BJ (cell line): ENCODE measurements at places on chromosomes 7 and 10.
A peak's percentile ranks its signal among the peaks of the same experiment; 100 is the strongest.

DNA sequence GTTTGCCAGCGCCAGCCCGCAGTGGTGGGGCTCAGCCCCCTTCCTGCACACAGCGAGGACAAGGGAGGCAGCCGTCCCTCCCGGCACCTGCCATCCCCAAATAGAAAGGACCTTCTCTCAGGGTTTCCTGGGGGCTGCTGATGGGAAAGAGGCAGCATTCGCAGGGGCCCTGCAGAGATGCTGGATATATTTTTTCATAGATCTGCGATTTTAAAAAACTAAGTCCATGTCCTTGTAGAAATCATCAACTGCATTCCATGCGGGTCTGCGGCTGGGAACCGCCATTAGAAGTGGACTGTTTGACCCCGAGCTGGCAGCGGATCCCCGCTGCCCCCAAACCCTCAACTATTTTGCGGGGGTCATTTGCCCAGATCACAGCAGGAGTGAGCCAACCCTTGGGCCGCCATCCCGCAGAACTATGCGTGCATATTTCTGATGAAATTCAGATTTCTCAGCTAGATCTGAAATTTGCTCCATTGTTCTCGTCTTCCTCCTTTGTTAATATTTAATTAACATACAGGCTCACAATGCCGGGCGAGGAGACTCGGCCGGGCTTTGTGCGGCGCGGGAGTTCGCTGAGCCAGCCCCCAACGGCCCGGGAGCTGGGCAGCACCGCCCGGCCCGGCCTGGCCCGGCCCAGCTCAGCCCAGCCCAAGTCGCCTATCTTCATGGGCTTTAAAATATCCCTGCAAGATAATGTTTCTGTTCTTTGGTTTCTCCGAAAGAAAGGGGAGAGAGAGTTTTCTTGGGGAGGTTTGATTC is 2.0 kb downstream of the EN2 start:
- DNase-seq = no peak

DNA sequence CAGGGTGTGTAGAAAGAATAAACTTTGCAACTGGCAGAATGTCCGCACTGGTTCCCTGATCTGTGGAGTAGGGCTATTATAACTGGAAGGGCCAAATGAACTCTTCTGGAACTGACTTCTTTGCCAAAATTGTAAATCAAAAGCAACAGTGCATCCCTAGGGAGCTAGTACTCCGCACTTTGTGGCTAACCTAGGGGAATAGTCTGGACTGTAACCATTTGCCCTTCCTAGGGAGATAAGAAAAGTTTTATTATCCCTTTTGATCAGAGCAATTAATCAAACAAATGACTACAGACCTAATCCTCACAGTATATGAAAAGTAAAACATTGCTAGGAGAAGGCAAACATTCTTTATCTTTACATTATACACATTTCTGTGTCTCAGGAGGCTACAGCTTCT is 45.5 kb upstream of the STEAP1B start:
- DNase-seq = no peak

DNA sequence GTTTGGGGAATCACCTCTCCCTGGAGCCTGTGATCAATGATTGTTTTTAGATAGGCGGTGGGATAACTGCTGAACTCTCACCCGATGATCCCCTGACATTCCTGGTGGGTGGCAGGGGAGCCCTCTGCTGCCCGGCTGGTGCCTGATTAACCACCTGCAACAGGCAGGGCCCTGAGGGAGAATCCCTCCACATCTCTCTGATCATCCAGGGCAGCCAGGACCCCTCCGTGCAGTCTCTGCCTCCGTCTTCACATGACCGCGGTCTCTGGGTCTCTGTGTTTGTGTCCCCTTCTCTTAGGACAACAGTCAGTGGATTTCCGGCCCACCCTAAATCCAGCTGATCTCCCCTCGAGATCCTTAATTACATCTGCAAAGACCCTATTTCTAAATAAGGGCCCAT is 17.4 kb downstream of the CALML5 start:
- no peak for DNase-seq

- no peak for DNase-seq
Observed at GRCh38 chr10:68895041-68895440, 6.1 kb upstream of the DDX50 start.

GRCh38 chr7:57653262-57653830 is 203.4 kb downstream of the ZNF716 start:
- DNase-seq = no peak

GRCh38 chr10:131063311-131063710 is 248.2 kb downstream of the TCERG1L start:
- DNase-seq = no peak

- no peak for DNase-seq
Observed at GRCh38 chr7:130329681-130330080, 14.9 kb upstream of the CPA5 start.

- no peak for DNase-seq
Observed at GRCh38 chr10:88731296-88731695, 25.2 kb downstream of the LIPK start.

- DNase-seq = no peak
Observed at GRCh38 chr10:102701272-102701671, 12.9 kb downstream of the ARL3 start.

DNA sequence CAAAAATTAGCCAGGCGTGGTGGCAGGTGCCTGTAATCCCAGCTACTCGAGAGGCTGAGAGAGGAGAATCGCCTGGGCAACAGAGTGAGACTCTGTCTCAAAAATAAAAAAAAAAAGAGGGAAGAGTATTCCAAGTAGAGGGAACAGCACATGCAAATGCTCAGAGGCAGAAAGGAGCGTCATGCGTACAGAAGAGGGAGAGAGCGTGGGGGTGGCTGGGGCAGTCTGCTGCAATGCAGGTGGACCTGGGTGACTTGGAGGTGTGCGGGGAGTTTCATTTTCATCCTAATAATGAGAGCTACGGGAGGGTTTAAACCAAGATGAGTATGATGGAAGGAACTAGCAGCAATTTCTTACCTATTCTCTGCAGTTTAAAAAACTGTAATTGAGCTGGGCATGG is 28.8 kb downstream of the CLIP2 start:
- no peak for DNase-seq

DNA sequence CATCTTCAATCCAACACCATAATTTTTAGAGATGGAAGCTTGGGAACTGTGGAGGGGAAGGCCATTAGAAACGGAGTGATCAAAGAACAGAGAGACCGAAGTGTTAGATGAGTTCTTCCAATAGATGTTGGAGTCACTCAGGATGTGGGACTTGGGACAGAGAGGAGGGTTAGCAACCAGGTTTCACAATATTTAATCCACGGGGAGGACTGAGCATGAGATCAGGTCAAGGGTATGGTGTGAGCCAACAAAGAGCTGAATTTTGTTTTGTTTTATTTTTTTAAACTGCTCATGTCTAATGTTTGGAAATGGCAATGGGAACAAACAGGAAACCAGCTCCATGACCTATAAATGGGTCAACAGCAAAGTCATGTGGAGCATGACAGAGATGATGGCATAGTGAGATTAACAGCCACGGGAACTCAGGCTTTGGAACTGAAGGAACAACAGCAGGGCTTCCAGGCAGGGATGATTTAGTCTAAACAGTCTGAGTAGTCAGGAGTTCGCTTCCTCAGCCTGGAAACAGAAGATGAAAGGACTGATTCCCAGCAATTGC is 38.9 kb upstream of the AMPH start:
- no peak for DNase-seq

DNA sequence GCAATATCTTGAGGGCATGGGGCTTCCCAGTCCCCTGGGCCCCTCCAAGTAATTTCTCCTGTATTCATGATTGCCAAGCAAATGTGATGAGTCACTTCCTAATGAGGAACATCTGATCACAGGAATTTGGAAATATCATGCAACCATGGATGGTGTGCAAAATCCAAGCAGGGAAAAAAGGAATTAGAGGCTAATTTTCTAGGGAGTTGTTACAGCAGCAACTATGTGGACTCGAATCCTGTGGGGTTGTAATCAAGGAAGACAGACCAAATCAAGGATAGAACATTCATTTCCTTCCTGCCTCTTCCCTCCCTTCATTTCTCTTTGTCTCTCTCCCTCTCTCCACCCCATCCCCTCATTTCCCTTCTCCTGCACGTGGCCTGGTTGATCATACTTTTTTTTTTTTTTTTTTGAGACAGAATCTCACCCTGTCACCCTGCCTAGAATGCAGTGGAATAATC is 23.9 kb upstream of the AGFG2 start:
- DNase-seq = peak; percentile 53

DNA sequence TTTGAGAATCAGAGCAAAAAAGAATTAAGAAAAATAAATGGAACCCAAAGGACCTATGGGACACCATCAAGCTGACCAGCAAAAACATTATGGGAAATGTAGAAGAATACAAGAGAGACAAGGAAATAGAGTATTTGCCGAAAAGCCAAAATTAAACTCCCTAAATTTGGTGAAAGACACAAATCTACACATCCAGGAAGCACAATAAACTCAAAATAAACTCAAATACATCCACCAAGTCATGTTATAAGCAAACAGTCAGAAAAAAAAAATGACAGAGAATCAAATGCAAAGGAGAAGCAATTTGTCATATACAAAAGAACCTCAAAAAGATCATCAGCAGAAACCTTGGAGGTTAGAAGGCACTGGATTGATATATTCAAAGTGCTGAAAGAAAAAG is 105.4 kb downstream of the ZNF33B start:
- DNase-seq = no peak

DNA sequence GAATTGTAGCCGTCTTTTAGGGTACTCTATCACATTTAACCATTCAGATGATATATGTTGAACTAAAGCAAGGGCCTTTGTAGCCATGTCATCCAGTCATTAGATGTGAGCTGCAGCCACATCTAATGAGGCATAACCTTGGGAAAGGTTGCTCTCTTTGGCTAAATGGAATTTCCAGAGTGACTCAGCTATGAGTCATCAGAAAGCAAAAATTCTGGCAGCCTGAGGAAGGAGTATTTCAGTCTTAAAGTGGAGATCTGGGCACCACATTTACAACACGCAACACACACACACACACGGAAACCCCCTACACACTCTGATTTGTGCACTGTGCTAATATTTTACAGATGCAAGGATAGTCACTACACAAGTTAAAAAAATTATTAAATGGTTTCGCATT is 176.9 kb upstream of the ZWINT start:
- DNase-seq = no peak
